ENCODE measurements at places on chromosomes 7 and 10.

DNA sequence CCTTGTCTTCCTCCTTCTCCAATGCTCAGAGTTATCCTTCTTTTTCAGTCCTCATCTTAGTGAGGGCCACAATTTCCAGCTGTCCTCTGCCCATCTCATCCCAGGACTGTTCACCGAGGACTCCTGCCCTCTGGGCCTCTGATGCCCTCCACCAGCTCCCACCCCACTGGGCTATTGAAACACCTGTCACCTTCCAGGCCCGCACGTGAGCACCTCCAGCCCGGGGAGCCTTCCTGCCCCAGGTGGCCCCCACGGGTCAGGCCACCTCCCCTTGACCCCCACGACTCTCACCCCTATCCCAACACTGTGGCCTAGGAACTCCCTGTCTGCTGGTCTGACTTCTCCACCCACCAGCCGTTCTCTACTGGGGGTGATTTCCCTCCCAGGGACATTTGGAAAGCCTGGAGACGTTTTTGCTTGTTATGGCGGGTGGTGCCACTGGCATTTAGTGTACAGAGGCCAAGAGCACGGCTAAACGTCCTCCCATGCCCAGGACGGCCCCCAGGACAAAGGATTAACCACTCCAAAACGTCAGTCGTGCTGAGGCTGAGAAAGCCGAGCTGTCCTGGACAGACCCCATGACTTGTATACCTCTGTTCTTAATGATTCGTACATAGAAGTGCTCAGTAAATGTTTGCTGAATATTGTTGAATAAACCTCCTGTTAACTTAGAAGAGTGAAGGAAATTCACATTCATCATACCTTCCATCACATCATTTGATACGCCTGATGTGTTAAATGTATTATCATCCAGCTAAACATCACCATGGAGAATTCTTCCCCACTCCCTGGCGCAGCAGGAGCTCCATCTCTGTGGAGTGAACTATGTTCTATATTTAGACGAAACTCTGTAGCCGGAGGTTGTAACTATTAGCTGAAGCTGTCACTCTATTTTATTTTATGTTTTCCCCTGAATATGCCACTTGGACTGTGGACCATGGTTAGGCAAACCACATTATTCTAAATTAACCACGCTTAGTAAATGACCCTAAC, 270.1 kb upstream of the SHH start:
- DNase-seq = no peak

GRCh38 chr7:157412491-157413180, 75.8 kb downstream of the DNAJB6 start:
- no peak for DNase-seq

- DNase-seq = no peak
Observed at GRCh38 chr7:105256761-105257231, 131.9 kb downstream of the SRPK2 start.

GRCh38 chr10:10992961-10993714, 24.5 kb upstream of the CELF2 start:
- DNase-seq = no peak

GRCh38 chr10:89357975-89358374, 19.9 kb upstream of the IFIT1B start:
- DNase-seq = no peak

- no peak for DNase-seq
Observed at GRCh38 chr10:53127686-53128085, 355.1 kb upstream of the MBL2 start.

GRCh38 chr7:2022737-2023250, 210.0 kb downstream of the MAD1L1 start:
- DNase-seq = no peak

DNA sequence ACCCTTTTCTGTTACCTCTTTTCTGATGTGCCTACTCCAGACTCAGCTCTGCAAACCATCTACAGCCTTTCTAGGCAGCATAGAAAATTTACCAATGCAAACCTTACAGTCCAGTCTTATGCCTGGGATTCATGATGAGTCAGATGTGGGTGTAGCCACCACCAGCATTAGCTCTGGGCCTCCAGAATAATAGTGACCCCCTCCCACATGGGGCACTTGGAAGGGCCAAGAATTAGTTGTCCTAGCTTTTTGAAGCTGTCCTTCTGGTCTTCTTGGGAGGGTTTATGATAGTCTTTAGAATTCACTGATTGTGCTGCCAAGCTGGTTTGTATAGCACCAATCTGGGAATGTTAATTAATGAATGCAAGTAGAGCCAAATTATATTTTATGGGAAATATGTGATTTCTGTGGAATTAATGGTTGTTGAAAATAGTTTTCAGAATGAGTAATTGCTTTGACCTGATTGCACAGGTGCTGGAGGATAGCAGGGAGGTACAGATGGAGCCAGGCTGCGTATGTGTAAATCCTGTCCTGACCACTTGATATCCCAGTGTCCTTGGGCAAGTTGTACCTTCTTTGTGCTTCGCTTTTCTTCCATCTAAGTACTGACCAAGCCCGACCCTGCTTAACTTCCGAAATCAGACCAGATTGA, 94.8 kb downstream of the CPED1 start:
- DNase-seq = no peak

GRCh38 chr7:139973101-139974050, 89.4 kb downstream of the PARP12 start:
- DNase-seq = no peak

GRCh38 chr7:2750004-2750407, 62.0 kb downstream of the AMZ1 start:
- DNase-seq = no peak

DNA sequence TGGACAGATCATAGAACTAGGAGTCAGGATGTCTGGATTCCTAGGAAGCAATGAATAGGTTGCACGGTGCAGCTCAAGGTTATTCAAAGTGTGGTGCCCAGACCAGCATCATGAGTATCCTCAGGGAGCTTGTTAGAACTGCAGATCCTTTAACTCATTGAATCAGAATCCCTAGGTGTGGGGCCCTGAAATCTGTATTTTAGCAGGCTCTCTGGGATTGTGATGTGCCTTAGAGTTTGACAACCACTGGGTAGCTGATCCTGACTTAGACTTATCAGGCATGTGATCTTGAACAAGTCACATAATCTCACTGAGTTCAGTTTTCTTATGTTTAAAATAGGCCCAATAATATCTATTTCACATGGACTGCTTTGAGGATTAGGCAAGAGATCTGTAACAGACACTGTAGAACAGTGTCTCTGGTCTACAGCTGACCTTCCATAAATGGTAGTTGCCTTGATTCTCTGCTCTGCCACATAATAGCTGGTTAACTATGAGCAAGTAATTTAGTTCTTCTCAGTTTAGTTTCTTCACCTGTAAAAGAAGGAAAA, 46.4 kb upstream of the ATRNL1 start:
- no peak for DNase-seq

Measured in NCI-H2081 (cell line).